Common myeloid progenitor, CD34-positive (primary cell): ENCODE measurements at places on chromosomes 1 and 21.

- H3K27me3 ChIP-seq, result no peaks in the 10 kb centered on the region
- H3K36me3 ChIP-seq, result peaks cover 17% of the 10 kb centered on the region
- peaks cover 14% of the 10 kb centered on the region for H3K4me1 ChIP-seq
- DNase-seq, result no peak
- no peak overlapping the region for H3K27ac ChIP-seq
- no peak overlapping the region for H3K4me3 ChIP-seq
Measured at GRCh38 chr1:161357073-161357472, 10.6 kb downstream of the CFAP126 start.

DNA sequence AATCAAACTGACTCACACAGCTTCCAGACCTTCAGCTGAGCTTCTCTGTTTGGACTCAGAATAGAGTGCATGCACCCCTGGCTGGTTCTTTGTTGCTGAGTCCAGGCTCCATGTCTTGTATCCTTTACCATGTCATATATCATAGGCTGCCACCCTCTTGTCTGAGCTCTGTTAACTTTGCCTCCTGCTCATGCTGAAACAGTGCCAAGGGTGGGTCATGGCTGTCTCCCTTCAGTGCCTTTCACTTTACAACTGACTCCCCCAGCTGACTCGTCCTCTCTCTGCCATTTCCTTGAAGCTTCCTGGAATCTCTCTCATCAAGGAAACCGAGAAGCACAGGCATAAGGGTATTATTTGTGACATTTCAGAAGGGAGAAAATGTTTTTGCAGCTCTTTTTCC is 885.3 kb downstream of the TTLL7 start:
- H3K27me3 ChIP-seq, result no peaks in the 10 kb centered on the region
- DNase-seq, result no peak
- H3K4me3 ChIP-seq, result no peak overlapping the region
- H3K36me3 ChIP-seq, result no peaks in the 10 kb centered on the region
- no peaks in the 10 kb centered on the region for H3K4me1 ChIP-seq

- DNase-seq, result no peak
- no peaks in the 10 kb centered on the region for H3K27me3 ChIP-seq
- no peak overlapping the region for H3K27ac ChIP-seq
- peak overlapping the region; percentile 66 for H3K4me3 ChIP-seq
- peaks cover 14% of the 10 kb centered on the region for H3K4me1 ChIP-seq
Measured at GRCh38 chr1:52725903-52726264, 369 bp upstream of the ZYG11B start.

- peak within 1 kb of the TSS; percentile 77 for H3K4me3 ChIP-seq
- DNase-seq, result no peak
- no peaks in the 10 kb centered on the region for H3K27me3 ChIP-seq
Measured at GRCh38 chr1:32200226-32201010, at the start of gene CCDC28B. CCDC28B (plus strand) TSS chr1:32200595; CDS start chr1:32201936, 1,341 bp downstream.

DNA sequence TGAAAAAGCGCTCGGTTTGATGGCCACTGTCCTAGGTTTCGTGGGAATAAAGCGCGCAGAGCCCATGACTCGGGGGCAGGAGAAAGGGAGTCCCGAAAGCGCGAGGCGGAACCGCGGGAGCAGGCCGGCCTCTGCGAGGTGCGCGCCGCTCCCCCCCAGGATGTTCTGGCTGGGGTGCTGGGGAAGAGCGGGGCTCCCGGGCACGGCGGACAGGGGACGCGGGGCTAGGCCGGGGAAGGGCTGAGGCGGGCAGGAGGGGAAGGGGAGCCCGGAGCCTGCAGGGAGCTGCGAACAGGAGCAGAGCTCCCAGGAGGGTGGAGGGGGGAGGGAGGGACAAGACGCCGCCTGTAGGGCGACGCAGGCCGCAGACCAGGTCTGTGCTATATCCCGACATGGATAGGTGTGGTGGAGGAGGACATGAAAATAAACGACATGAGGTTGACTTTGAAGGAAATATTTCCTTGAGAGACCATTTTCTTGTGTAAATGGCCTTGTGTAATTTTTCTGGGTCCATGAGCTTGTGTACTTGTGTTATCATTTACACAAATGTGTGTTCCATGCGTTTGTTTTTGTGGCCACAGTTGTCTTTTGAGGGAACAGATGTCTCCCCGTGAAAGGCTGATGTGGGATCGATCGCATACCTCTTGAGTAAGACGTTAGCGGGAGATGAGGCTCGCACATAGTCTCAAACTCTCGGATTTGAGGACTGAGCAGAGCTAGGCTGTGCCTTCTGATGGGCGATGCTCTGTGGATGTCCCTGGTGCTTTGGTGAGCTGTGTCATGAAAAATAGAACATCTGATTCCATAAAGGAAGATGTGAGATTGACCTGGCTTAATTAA is 1.3 kb downstream of the PCNT start:
- H3K36me3 ChIP-seq, result peaks cover 4% of the 10 kb centered on the region

- peak; percentile 80 for DNase-seq
- no peak overlapping the region for H3K27ac ChIP-seq
- H3K4me3 ChIP-seq, result no peak overlapping the region
Measured at GRCh38 chr1:157948312-157949073, 45.0 kb upstream of the KIRREL1 start.

GRCh38 chr1:109548321-109549267 is at the start of gene GNAI3:
GNAI3 (plus strand) TSS chr1:109548615; CDS start chr1:109548721, 106 bp downstream.
- H3K27me3 ChIP-seq, result no peaks in the 10 kb centered on the region
- peaks cover 34% of the 10 kb centered on the region for H3K4me1 ChIP-seq
- peak within 1 kb of the TSS; percentile 98 for H3K27ac ChIP-seq
- peak within 1 kb of the TSS; percentile 96 for H3K4me3 ChIP-seq

DNA sequence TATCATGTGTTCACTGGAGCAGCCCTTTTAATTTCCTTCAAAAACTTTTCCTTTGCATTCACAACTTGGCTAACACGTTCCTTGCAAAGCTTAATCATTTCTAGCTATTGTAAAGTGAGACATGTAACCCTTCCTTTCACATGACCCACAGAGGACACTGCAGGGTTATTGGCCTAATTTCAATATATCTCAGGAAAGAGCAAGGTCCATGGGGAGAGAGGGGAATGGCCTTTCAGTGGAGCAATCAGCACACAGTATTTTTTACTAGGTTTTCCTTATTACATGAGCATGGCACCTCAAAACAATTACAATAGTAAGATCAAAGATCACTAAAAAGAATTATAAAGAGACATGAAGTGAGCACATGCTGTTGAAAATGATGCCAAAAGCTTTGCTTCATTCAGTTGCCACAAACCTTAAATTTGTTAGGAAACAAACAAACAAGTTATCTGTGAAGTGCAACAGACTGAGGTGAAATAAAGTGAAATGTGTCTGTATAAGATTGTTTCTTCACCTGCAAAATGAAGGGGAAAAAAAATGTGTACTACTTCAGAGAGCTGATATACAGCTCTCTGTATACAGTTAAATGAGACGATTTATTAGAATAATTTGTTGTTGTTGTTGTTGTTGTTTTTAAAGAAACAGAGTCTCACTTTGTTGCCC is 61.5 kb downstream of the EIF4G3 start:
- H3K4me3 ChIP-seq, result no peak overlapping the region
- peak; percentile 23 for DNase-seq
- no peak overlapping the region for H3K27ac ChIP-seq
- no peaks in the 10 kb centered on the region for H3K36me3 ChIP-seq
- H3K4me1 ChIP-seq, result peaks cover 10% of the 10 kb centered on the region
- H3K27me3 ChIP-seq, result no peaks in the 10 kb centered on the region

DNA sequence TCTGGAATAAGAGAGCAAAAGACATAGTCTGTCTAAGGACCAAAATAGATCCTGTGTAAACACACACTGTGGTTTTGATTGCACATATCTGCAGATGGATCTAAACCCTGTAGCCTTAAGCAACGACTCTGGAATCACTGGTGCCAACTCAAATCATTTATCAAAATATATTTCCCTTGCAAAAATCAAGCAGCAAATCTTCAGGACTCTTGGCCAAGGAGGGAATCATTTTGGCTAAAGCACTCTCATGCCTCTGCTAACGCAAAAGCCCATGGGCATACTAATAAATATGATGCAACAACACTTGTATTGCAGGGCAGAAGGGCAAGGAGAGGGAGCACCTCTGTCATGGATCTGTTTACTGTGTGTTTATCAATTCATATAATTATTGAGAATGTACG is 155.4 kb upstream of the DUSP10 start:
- no peaks in the 10 kb centered on the region for H3K36me3 ChIP-seq
- no peak for DNase-seq
- H3K4me3 ChIP-seq, result no peak overlapping the region
- H3K4me1 ChIP-seq, result no peaks in the 10 kb centered on the region
- no peaks in the 10 kb centered on the region for H3K27me3 ChIP-seq

- no peak overlapping the region for H3K4me3 ChIP-seq
- no peaks in the 10 kb centered on the region for H3K27me3 ChIP-seq
- H3K27ac ChIP-seq, result no peak overlapping the region
- H3K4me1 ChIP-seq, result no peaks in the 10 kb centered on the region
Measured at GRCh38 chr21:33554236-33554981, 11.6 kb downstream of the SON start.

GRCh38 chr1:64898107-64898861 is 68.1 kb downstream of the JAK1 start:
- no peaks in the 10 kb centered on the region for H3K4me1 ChIP-seq
- no peaks in the 10 kb centered on the region for H3K27me3 ChIP-seq
- H3K27ac ChIP-seq, result no peak overlapping the region
- no peaks in the 10 kb centered on the region for H3K36me3 ChIP-seq

- H3K27me3 ChIP-seq, result peaks cover 2% of the 10 kb centered on the region
- no peak overlapping the region for H3K4me3 ChIP-seq
- no peaks in the 10 kb centered on the region for H3K4me1 ChIP-seq
- no peak overlapping the region for H3K27ac ChIP-seq
Measured at GRCh38 chr1:160177231-160177630, 13.1 kb upstream of the CASQ1 start.

DNA sequence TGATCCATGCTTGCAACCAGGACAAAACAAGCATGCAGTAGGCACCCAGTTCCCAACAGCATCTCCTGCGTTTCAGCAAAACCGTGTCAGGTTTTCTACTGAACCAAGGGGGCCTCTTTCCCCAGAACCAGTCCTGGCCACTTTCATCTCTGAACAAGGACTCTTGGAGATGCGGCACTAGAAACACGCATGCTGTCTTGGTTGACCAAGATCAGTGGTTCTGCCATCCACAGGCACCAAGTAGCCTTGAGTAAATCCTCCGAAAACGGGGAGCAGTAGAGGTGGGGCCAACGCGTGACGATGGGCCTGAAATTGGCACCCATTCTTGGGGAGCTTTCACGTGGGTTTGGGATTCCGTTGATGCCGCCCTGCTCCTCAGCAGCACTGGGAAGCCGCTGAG is 62.5 kb upstream of the AJAP1 start:
- H3K4me1 ChIP-seq, result no peaks in the 10 kb centered on the region
- H3K27me3 ChIP-seq, result no peaks in the 10 kb centered on the region
- no peak overlapping the region for H3K27ac ChIP-seq
- H3K36me3 ChIP-seq, result no peaks in the 10 kb centered on the region

- no peaks in the 10 kb centered on the region for H3K27me3 ChIP-seq
- H3K27ac ChIP-seq, result peak overlapping the region; percentile 49
Measured at GRCh38 chr1:39105841-39106765, 80.0 kb downstream of the NDUFS5 start.
